Activated CD4-positive, alpha-beta T cell treated with anti-CD3 and anti-CD28 coated beads for 36 hours (primary cell): ENCODE measurements at places on chromosomes 11 and 22. TPM values are rescaled to one million over a fixed set of nuclear protein-coding genes. Genes with fewer than 3 reads are reported as not detected.

- H3K4me1 ChIP-seq: peaks cover 7% of the 10 kb centered on the region
- no peak for DNase-seq
Observed at GRCh38 chr22:23154461-23154860, 9.2 kb downstream of the RAB36 start.

GRCh38 chr11:122441666-122442035 lies 213.9 kb upstream of the UBASH3B start:
- H3K4me1 ChIP-seq: no peaks in the 10 kb centered on the region
- no peak overlapping the region for H3K27ac ChIP-seq
- peaks cover 14% of the 10 kb centered on the region for H3K27me3 ChIP-seq
- H3K4me3 ChIP-seq: no peak overlapping the region
- no peaks in the 10 kb centered on the region for H3K36me3 ChIP-seq
- DNase-seq: no peak

- H3K27me3 ChIP-seq: peaks cover 11% of the 10 kb centered on the region
- H3K27ac ChIP-seq: no peak overlapping the region
Observed at GRCh38 chr11:108601150-108601549, 7.6 kb upstream of the EXPH5 start.

DNA sequence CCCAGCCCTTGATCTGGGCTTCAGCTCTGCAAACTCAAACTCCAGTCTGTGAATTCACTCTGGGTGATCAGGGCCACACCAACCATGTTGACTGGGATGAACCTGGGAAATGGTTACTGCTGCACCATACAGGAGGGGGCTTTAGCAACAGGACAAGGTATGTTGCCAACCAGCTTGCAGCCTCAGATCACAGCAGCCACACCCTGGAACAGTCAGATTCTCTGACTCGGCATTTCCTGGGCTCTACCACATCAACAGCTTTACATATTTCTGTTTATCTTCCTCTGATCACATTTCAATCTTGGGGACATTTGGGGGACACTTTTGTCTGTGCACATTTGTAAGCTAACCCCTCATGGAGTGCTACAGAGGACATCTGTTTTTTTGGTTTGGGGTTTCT lies 267.0 kb upstream of the NCAM1 start:
- no peak overlapping the region for H3K4me3 ChIP-seq
- H3K36me3 ChIP-seq: no peaks in the 10 kb centered on the region
- no peaks in the 10 kb centered on the region for H3K4me1 ChIP-seq

DNA sequence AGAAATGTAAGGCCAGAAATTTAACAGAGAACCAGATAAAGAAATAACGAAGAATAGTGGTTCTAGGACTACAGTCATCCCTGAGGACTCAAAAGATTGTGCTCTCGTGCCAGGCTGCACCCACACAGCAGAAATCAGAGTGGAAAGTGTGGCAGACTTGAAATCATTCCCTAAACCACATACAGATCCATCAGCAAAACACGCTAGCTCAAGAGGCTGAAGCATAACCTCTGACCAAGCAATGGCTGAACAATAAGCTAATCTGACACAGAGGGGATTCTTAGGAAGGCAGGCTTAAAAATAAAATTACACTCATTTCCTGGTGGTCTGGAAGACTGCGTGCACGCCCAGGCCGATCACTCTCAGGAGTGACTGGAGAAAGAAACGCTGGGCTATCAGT lies 19.0 kb downstream of the NCF4 start:
- H3K27ac ChIP-seq: no peak overlapping the region
- no peak for DNase-seq
- H3K4me3 ChIP-seq: no peak overlapping the region
- peaks cover 11% of the 10 kb centered on the region for H3K36me3 ChIP-seq

DNA sequence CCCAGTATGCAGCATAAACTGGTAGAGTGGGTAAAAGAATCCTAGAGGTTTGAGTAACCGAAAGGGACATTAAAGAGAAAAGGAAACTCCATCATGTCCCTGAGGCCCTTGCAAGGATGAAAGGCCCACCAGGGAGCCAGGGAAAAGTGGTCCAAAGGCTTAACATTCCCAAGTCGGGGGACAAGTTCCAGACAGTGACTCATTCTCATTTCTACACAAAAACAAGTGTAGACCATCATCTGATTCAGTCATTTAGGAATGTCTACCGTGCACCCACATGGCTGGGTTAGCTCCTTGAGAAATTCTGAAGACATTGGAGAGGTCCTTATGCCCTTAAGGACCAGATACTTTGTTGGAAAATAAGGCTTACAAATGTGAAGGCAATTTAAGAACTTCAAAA lies 4.8 kb upstream of the NOX4 start:
- no peak overlapping the region for H3K27ac ChIP-seq
- no peaks in the 10 kb centered on the region for H3K4me1 ChIP-seq
- peaks cover 10% of the 10 kb centered on the region for H3K27me3 ChIP-seq
- H3K36me3 ChIP-seq: no peaks in the 10 kb centered on the region
- no peak overlapping the region for H3K4me3 ChIP-seq

DNA sequence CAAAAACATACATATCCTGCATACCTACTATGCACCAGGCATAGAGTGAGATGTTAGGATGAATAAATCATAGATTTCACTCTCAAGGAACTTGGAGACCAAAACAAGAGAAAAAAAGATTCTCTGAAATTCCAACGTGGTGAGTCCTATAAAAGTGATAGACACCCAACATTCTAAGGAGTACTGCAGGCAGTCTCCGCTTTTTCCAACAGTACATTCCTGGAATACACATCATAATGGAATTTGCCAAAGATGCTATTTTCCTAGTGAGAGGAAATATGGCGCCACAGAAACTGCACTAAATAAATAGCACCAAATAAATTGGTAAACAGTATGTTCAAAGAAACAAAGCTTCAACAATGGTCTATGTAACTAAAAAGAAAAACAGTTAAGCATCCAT lies 6.0 kb downstream of the TMEM123 start:
- H3K36me3 ChIP-seq: peaks cover 76% of the 10 kb centered on the region
- DNase-seq: no peak
- no peak overlapping the region for H3K4me3 ChIP-seq
- peaks cover 87% of the 10 kb centered on the region for H3K4me1 ChIP-seq
- H3K27me3 ChIP-seq: no peaks in the 10 kb centered on the region
- H3K27ac ChIP-seq: peak overlapping the region; percentile 90

GRCh38 chr11:45917286-45917622 lies 423 bp downstream of the PEX16 start:
- H3K27ac ChIP-seq: peak overlapping the region; percentile 95
- peaks cover 31% of the 10 kb centered on the region for H3K4me1 ChIP-seq
- H3K27me3 ChIP-seq: peaks cover 3% of the 10 kb centered on the region
- DNase-seq: peak; percentile 56
- H3K4me3 ChIP-seq: peak overlapping the region; percentile 96
- H3K36me3 ChIP-seq: peaks cover 6% of the 10 kb centered on the region

DNA sequence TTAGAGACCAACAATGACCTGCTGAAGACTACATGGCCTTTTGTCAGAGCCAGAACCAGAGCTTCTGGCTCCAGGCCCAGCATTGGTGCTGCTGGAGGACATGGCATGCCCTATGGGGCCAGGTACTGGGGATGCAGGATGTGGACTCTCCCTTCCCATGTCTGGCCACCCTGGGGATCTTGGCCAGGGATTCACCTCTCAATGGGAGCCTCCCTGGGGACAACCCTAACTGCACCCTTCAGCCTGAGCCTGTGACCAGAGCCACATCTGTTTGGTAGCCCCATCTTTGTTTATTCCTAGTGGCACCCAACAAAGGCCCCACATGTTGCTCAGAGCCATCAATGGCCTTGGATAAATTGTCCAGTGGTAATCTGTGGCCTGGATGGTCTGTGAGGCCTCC lies 5.8 kb downstream of the KLHL35 start:
- H3K27me3 ChIP-seq: peaks cover 35% of the 10 kb centered on the region
- peaks cover 12% of the 10 kb centered on the region for H3K36me3 ChIP-seq
- DNase-seq: no peak
- H3K27ac ChIP-seq: no peak overlapping the region
- peaks cover 16% of the 10 kb centered on the region for H3K4me1 ChIP-seq
- no peak overlapping the region for H3K4me3 ChIP-seq

GRCh38 chr22:44604455-44604854 lies 97.5 kb upstream of the PRR5 start:
- no peak for DNase-seq
- peaks cover 11% of the 10 kb centered on the region for H3K27me3 ChIP-seq
- no peak overlapping the region for H3K4me3 ChIP-seq

- peaks cover 44% of the 10 kb centered on the region for H3K4me1 ChIP-seq
- peak; percentile 81 for DNase-seq
- peak overlapping the region; percentile 85 for H3K27ac ChIP-seq
- peak overlapping the region; percentile 90 for H3K4me3 ChIP-seq
Observed at GRCh38 chr11:133955081-133955891, 1.5 kb downstream of the IGSF9B start.

- DNase-seq: peak; percentile 16
- H3K4me1 ChIP-seq: peaks cover 13% of the 10 kb centered on the region
- H3K4me3 ChIP-seq: no peak overlapping the region
- H3K27me3 ChIP-seq: peaks cover 12% of the 10 kb centered on the region
Observed at GRCh38 chr11:27319072-27319471, 43.9 kb downstream of the CCDC34 start.

DNA sequence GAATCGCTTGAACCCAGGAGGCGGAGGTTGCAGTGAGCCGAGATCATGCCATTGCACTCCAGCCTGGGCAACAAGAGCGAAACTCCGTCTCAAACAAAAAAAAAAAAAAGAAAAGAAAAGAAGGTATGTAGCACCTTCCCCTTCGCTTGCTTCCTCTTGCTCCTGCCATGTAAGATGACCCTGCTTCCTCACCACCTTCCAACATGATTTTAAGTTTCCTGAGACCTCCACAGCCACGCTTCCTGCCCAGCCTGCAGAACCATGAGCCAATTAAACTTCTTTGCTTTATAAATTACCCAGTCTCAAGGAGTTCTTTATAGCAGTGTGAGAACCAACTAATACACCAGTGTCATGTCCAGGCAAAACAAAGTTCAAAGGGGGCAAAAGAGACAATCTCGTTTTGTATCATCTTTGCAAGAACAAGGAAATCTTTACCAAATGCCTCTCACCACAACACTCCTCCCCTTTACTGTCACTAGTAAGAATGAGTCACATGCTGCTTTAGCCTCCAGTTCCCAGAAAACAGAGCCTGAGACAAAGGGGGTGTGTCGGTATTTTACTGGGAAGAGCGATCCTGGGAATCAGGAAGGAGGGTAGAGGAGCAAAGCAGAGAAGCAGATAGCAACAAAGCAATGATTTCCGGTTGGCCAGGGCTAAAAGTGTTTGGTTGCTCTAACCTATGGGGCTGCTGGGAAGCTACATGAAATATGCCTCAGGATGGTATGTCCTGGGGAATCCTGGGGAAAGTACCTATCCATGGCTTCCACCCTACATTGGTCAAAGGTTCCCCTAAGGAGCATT lies 10.5 kb upstream of the MCHR1 start:
- no peaks in the 10 kb centered on the region for H3K27me3 ChIP-seq
- peak; percentile 30 for DNase-seq
- no peaks in the 10 kb centered on the region for H3K36me3 ChIP-seq
- no peak overlapping the region for H3K4me3 ChIP-seq
- peak overlapping the region; percentile 92 for H3K27ac ChIP-seq
- peaks cover 21% of the 10 kb centered on the region for H3K4me1 ChIP-seq

GRCh38 chr11:133224271-133224670 lies 308.0 kb downstream of the OPCML start:
- H3K27ac ChIP-seq: no peak overlapping the region
- no peak for DNase-seq
- no peaks in the 10 kb centered on the region for H3K4me1 ChIP-seq
- H3K36me3 ChIP-seq: no peaks in the 10 kb centered on the region
- H3K4me3 ChIP-seq: no peak overlapping the region

DNA sequence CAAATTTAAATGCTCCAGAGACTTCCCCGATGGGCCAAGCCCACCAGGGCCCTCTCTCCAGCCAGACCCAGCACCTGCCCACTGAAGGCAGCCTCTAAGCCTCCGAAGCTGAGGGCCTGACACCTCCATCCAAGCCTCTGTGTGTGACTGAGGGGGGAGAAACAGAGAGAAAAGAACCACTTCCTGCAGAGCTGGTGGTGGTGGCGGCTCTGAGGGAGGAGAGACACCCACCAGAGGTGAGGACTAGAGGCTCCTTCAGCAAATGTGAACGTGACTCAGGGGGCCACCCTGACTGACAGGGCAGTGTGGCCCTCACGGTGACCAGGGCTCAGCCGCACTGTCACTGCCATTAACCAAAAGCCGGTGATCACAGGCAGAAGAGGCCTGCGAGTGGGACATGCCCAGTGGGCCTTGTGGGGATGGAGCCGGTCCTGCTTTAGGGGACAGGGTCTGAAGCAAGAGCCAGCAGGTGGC lies 31.0 kb upstream of the CD5 start:
- H3K27ac ChIP-seq: peak overlapping the region; percentile 93
- DNase-seq: peak; percentile 78
- H3K27me3 ChIP-seq: no peaks in the 10 kb centered on the region
- H3K4me1 ChIP-seq: peaks cover 95% of the 10 kb centered on the region
- peak overlapping the region; percentile 59 for H3K4me3 ChIP-seq
- H3K36me3 ChIP-seq: peaks cover 80% of the 10 kb centered on the region

DNA sequence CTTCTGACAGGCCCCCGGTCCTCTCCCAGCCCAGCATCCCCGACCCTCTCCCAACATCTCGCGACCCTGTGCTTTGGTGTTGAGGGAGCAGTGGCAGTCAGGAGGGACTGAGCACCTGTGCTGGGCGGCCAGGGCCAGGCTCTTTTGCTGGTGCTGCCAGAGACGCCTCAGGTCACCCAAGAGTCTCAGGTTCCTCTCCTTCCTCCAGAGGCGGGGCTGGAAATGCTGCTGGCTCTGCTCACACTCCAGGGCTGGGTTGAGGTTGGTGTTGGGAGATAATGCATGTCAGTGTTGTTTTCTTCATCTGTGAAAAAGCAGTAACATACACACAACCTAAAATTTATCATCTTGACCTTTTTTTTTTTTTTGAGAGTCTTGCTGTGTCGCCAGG lies 1.2 kb upstream of the IGLL1 start:
- DNase-seq: no peak
- no peak overlapping the region for H3K4me3 ChIP-seq
- peaks cover 2% of the 10 kb centered on the region for H3K4me1 ChIP-seq

GRCh38 chr11:28690746-28691145 lies 582.6 kb downstream of the METTL15 start:
- H3K27ac ChIP-seq: no peak overlapping the region
- no peaks in the 10 kb centered on the region for H3K27me3 ChIP-seq
- H3K4me3 ChIP-seq: no peak overlapping the region
- DNase-seq: no peak

The PNPLA3 gene
- total RNA-seq: 0.55 TPM

The HEPN1 gene
- total RNA-seq: not detected

The PHF21B gene
- total RNA-seq: not detected

The THRSP gene
- total RNA-seq: not detected

The TBX1 gene
- not detected for total RNA-seq

The MRPL49 gene
- total RNA-seq: 62.5 TPM

The RPL3 gene
- total RNA-seq: 3,155 TPM

The SCUBE2 gene
- total RNA-seq: not detected

The IFITM1 gene
- total RNA-seq: 248 TPM

The FAM118A gene
- 25.5 TPM for total RNA-seq

The WNT7B gene
- not detected for total RNA-seq
